ENCODE measurements at places on chromosomes 6 and 20.

GRCh38 chr6:104754788-104755409 lies 104.8 kb downstream of the HACE1 start:
- no peak for DNase-seq

DNA sequence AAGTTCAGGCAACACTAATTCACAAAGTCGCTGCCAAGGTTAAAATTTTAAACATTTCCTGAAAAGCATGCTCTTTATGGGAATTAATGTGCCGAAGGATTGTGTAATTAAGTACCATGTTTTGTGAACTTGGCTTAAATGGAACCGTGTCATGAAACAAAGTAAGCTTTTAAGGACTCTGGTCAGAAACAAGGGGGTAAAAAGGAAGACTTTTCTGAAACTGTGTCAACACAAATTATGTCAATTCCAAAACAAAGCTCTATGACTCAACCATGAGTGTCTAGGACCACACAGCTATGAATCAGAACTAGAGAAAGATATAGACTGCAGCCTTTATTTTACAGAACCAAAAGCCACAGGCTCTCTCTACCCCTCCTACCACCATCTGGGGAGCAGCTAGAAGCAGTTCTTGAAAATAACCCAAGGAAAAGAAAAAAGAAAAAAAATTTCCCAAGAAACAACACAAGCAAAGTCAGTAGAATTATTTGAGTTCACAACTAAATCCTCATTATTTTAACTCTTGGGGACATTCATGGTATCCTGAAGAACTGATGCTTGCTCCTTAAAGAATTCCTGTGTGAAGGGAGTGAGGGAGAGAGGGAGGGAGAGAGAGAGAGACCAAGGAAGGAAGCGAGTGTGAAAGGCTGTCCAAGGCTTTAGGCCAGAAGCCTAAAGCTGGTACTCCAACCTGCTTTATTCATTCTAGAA lies 81.9 kb downstream of the ZMYND8 start:
- no peak for DNase-seq

DNA sequence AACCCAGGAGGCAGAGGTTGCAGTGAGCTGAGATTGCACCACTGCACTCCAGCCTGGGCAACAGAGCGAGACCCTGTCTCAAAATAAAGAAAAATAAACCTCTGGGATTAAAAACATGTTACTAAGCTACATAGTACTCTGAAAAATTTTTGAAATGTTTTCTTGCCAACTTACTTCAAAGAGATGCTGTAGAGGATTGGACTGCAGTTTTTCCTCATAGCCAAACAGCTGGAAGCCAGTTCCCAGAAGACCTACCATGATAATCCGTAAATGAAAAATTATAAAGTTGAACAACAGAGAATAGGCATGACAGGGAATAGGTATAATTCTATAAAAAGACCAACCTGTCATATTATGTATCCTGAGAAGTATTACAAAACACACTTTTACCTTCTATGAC lies 48.0 kb downstream of the RARS2 start:
- DNase-seq, result no peak

DNA sequence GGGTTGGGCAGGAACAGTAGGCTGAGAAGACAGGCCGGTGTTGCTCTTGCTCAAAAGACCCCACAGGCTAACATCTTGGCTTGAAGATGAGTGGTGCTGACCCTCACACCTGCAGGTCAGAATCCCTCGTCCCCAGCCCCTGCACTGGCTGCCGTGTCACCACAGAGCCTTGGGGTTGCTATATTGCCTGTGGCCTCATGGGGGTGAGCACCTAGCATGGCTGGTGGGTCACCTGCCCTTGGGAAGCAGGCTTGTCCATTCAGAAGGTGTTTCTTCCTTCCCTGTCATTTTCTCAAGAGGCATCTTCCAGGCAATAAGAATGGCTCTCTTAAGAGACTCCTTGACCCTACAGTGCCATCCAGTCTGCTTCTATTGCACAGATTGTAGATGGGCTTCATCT lies 7.7 kb downstream of the SLC22A16 start:
- DNase-seq, result no peak

DNA sequence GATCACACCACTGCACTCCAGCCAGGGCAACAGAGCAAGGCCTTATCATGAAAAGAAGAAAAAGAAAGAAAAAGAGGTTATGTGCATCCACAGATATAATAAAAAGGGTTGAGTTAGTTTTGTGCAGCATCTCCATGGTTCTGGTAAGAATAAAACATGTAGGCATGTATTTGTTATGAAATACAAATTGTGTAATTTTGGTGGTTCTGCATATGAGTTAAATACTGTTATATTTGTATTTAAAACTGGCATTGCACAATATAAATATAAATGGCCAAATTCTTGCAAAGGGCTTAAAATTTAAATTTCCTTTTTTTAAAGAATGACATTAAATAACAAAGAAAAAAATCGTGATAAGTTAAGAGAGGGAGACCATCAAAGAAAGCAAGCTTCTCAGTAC lies 159.1 kb upstream of the PREP start:
- no peak for DNase-seq

DNA sequence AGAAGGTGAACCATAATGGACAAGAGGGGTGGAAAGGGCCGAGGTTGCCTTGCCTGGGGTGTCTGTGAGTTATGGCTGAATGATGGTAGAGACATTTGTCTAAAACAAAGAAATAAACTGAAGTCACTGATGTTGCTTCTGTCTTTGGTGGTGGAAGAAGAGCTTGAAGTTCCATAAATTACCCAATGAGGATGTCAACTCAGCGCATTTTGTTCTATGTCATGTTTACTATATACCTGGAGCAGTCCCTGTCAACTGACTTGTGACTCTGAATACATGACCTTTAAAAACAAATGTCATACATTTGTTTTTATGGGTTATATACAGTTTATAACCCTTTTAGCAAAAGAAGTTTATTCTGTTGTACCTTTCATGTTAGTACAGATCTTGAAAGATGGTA lies 2.0 kb downstream of the EFHC1 start:
- DNase-seq, result no peak

DNA sequence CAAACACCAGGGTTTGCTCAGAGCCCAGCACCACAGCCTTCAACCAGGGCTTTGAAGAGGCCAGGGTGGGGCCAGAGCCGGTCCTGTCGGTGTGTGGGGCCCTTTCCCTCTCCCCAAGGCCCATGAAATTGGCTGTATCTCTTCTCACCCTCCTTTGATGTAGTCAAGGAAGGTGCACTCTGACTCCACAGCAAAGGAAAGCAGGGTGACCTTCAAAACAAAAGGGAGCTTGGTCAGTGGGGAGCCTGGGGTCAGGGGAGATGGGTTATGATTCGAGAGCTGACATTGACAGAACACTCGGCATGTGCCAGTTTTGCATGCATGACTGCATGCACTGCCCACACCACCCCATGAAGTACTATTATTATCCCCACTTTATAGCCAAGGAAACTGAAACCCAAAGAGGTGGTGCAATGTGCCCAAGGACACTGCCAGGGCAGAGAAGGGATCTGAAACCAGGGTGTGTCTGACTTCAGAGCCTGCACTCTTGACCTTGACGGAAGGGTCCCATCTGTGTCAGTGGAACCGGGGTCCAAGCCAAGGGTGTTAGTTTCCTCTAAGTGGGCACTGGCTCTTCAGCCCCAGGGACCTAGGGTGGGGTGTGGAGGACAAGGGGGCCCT lies 55.4 kb downstream of the RAB44 start:
- DNase-seq, result no peak

GRCh38 chr20:8512003-8512402 lies 379.9 kb downstream of the PLCB1 start:
- DNase-seq, result no peak

DNA sequence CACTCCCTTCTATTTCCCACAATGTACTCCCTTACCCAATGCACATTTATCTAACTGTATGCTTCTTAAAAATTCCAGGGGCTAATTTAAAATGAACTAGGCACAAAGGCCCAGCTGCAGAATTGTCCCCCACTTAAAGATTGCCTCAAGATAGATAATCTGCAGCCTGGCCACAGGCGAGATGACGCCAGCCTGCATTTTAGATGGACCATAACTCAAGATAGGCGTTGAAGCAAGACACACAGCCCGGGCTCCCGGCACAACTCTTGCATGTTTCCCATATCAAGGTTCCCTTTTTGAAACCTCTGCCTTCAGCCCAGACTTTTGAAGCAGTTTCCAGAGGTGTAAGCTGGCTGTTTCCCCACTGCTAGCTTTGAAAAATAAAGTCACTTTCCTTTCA lies 3.2 kb upstream of the REPS1 start:
- DNase-seq, result no peak

DNA sequence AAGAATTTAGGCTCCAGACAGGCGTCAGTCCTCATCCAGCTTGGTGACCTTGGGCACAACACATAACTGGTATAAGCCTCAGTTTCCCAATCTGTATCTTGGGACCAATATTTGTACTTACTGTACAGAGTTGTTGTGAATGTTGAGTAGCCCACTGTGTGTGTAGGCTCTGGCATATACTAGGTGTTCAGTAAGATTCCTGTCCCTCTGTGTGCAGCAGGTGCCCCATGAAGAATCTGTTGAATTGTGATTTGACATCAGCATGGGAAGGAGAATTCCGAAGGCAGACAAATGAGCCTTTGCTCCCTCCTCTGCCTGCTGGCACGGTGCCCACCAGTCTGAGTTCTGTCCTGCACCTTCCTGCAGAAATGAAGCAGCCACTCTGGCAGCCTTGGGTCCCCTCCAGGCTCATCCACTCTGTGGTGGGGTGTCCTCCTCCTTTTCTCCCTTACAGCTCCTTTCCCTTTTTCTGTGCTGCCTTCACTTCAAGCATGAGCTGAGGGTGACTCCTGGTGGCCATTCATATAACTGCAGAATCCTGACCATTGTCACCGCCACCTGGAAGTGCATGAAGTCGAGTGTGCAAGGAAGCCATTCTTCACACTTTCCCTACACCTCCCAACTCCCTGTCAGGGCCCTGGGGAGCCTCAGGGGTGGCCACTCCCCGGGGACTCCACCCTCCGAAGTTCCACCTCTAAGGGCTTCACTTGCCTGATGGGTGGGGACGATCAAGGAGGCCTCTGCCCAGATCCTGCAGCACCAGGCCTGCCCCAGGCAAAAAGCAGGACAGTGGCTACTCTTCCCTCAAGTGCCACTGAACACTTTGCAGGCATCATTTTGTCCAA lies 48.2 kb downstream of the MRPL14 start:
- peak; percentile 77 for DNase-seq

- no peak for DNase-seq
Observed at GRCh38 chr20:1108437-1108920, 9.9 kb upstream of the PSMF1 start.

DNA sequence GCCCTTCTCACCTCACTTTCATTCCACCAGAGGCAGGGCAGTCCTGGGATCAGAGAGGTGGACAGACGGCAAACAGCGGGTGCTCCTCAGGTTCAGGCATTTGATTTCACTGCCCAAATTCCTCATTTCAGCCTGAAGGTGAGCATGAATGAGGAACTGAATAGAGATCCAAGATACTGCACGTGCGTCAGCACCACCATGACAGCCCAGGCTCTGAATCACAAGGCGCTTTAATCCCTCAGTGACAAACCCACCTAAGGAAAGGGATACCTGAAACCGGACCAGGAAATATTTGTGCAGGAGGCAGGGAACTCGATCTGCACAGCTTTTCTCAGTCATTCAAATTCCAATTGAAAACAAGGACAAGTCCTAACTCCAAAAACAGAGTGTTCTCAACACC lies 174.8 kb upstream of the HEY2 start:
- DNase-seq, result no peak

DNA sequence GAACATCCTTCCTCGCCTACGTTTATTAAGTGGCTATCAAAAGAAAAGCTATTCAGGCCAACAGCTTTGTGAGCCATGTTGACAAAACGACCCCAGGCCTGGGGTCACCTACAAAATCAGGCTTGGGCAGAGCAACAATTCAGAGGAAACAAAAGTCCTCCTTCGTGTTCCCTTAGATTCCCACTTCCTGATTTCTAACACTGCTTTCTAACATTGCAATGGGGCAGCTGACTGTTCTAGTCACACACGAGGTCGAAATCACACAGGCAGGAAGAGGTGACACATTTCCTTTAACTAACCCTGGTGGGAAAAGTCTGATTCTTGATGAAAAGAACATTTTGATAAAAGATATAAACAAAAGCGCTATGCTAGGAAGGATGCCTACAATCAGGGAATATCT lies 31.9 kb downstream of the WDR27 start:
- DNase-seq, result no peak

- peak; percentile 44 for DNase-seq
Observed at GRCh38 chr6:170098428-170099170, 192.3 kb downstream of the DLL1 start.

- no peak for DNase-seq
Observed at GRCh38 chr6:255751-256083, 36.6 kb upstream of the DUSP22 start.

- no peak for DNase-seq
Observed at GRCh38 chr6:7894262-7895124, 16.1 kb downstream of the TXNDC5 start.

- no peak for DNase-seq
Observed at GRCh38 chr6:33993091-33993490, 152.8 kb downstream of the GRM4 start.

- DNase-seq, result no peak
Observed at GRCh38 chr6:99016355-99016754, 68.6 kb upstream of the FBXL4 start.

GRCh38 chr20:24872291-24873024 lies 76.6 kb upstream of the CST7 start:
- no peak for DNase-seq

GRCh38 chr6:14344486-14344885 lies 226.9 kb downstream of the CD83 start:
- DNase-seq, result no peak

GRCh38 chr6:56250266-56250665 lies 2.9 kb upstream of the COL21A1 start:
- no peak for DNase-seq

- DNase-seq, result no peak
Observed at GRCh38 chr6:81265106-81265505, 487.4 kb downstream of the TENT5A start.

GRCh38 chr6:166488076-166488685 lies 98.3 kb downstream of the RAMACL start:
- peak; percentile 80 for DNase-seq

DNA sequence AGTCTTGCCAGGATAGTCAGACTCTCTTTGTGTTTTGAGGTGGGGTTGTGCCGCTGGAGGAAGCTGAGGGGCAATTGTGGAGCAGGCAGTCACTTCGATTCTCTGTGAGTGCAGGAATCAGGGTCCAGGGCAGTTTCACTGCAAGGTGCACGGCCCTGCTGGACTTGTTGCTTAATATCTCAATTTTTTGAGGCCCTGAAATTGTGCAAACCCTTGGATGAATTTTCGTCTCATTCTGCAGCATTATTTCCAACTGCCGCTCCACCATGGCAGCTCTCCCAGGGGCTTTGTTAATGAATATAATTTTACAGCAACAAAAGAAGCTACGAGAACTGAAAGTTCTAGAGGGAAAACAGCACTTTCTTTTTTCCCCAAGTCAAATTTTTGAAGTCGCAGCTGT lies 531.9 kb downstream of the QKI start:
- no peak for DNase-seq

GRCh38 chr6:54719131-54719530 lies 127.4 kb upstream of the FAM83B start:
- no peak for DNase-seq

DNA sequence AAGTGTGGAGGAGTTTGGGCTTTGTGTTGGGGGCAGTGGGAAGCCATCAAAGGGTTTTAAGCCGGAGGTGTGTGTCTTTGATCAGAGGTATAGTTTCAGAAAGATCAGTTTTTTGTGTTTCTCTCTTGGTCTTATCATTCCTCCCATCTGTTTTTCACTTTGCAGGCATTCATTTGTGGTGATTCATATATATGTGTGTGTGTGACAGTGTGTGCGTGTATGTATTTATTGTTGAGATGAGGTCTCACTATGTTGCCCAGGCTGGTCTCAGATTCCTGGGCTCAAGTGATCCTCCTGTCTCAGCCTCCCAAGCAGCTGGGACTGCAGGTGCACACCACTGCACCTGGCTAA lies 11.1 kb upstream of the SERINC3 start:
- no peak for DNase-seq

- no peak for DNase-seq
Observed at GRCh38 chr6:49666480-49666879, 29.8 kb upstream of the RHAG start.

Data from natural killer cell treated with Interleukin-12 subunit alpha and Interleukin-12 subunit beta and Interleukin-15 and Interleukin-18, amount 100 ng/mL, for 72 hours (primary cell).